Activated CD8-positive, alpha-beta T cell treated with anti-CD3 and anti-CD28 coated beads, Interleukin-2, amount 10 ng/mL, durations not matched to agents 7 days and 5 days (primary cell): ENCODE measurements at places on chromosomes 12 and 14. TPM values are rescaled to one million over a fixed set of nuclear protein-coding genes. Genes with fewer than 3 reads are reported as not detected.

The DPF3 gene
- total RNA-seq = 10.3 TPM

The NR1H4 gene
- total RNA-seq = not detected

The PITPNM2 gene
- total RNA-seq = 17.7 TPM

The CARMIL3 gene
- total RNA-seq = 0.95 TPM

The CCT2 gene
- total RNA-seq = 238 TPM

The GPR84 gene
- 0.57 TPM for total RNA-seq

The CD163L1 gene
- not detected for total RNA-seq

The DPPA3 gene
- total RNA-seq = not detected

The SLCO1A2 gene
- not detected for total RNA-seq

The ART4 gene
- total RNA-seq = not detected

GRCh38 chr14:71711125-71711524 is 221.1 kb upstream of the RGS6 start:
- peaks cover 33% of the 10 kb centered on the region for H3K36me3 ChIP-seq
- peaks cover 15% of the 10 kb centered on the region for H3K4me1 ChIP-seq
- no peak overlapping the region for H3K4me3 ChIP-seq
- peak; percentile 30 for DNase-seq
- peak overlapping the region; percentile 73 for H3K27ac ChIP-seq

- no peak overlapping the region for H3K27ac ChIP-seq
- no peak overlapping the region for H3K4me3 ChIP-seq
- H3K36me3 ChIP-seq = peaks cover 3% of the 10 kb centered on the region
- no peak for DNase-seq
- H3K27me3 ChIP-seq = peaks cover 15% of the 10 kb centered on the region
Observed at GRCh38 chr14:99698236-99698635, 14.1 kb downstream of the CYP46A1 start.

DNA sequence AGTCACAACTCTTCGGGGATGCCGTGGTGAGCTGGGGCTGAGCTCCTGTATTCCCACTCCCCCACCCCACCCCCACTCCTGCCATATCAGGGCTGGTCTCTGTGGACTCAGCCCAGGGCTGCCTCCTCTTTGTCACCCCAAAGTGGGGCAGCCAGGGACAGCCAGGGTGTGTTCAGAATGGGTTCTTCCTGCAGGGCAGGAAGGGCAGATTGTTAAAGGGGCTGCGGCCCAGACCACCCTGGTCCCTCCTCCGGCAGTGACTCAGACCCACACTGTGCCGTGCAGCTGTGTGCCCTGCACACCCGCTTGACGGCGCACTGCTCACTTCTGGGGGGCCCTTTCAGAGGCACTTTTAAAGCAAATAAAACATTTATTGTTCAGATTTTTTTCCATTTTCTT is 9.3 kb downstream of the SLC48A1 start:
- no peak overlapping the region for H3K4me3 ChIP-seq
- no peaks in the 10 kb centered on the region for H3K27me3 ChIP-seq
- peaks cover 43% of the 10 kb centered on the region for H3K36me3 ChIP-seq
- DNase-seq = no peak

DNA sequence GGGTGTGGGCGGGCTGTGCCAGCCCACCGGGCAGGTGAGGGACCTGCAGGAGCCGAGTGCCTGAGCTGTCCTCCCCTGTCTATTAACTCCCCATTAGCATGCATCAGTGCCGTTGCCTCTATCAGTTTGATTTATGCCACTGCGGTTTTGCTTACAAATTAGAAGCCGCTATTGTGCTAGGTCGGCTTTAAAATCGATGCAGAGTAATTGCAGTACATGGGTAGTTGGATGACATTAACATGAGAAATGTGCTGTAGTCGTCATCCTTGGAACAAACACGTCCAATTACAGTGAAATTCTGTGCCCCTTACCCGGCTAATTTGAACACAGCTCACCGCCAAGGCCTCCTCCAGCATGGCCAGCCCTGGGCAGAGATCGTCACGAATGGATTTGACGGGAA is 145.8 kb downstream of the TSPAN9 start:
- no peak overlapping the region for H3K27ac ChIP-seq
- H3K4me1 ChIP-seq = peaks cover 3% of the 10 kb centered on the region
- DNase-seq = no peak
- no peak overlapping the region for H3K4me3 ChIP-seq

- H3K36me3 ChIP-seq = no peaks in the 10 kb centered on the region
- H3K27ac ChIP-seq = no peak overlapping the region
- peaks cover 30% of the 10 kb centered on the region for H3K27me3 ChIP-seq
- no peak overlapping the region for H3K4me3 ChIP-seq
Observed at GRCh38 chr14:76713121-76713520, 48.1 kb upstream of the VASH1 start.

DNA sequence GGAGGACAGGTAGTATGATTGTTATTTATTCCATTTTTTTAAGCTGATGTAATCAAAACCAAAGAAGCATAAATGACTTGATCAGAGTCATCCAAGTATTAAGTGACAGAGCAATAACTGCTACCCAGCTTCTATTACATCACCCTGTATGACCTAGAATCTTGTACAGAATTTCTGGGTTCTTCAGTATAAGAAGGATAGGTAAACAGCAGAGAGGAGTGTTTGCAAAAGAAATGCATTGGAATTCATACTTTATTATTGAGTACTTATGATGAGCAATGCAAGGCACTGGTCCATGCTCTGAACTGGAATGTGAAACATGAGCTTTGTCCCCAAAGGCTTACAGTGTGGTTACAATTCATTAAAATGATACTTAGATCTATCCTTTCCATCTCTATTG is 916.8 kb downstream of the DIO2 start:
- H3K36me3 ChIP-seq = no peaks in the 10 kb centered on the region
- H3K4me1 ChIP-seq = no peaks in the 10 kb centered on the region
- no peaks in the 10 kb centered on the region for H3K27me3 ChIP-seq
- no peak overlapping the region for H3K27ac ChIP-seq
- no peak for DNase-seq
- no peak overlapping the region for H3K4me3 ChIP-seq

DNA sequence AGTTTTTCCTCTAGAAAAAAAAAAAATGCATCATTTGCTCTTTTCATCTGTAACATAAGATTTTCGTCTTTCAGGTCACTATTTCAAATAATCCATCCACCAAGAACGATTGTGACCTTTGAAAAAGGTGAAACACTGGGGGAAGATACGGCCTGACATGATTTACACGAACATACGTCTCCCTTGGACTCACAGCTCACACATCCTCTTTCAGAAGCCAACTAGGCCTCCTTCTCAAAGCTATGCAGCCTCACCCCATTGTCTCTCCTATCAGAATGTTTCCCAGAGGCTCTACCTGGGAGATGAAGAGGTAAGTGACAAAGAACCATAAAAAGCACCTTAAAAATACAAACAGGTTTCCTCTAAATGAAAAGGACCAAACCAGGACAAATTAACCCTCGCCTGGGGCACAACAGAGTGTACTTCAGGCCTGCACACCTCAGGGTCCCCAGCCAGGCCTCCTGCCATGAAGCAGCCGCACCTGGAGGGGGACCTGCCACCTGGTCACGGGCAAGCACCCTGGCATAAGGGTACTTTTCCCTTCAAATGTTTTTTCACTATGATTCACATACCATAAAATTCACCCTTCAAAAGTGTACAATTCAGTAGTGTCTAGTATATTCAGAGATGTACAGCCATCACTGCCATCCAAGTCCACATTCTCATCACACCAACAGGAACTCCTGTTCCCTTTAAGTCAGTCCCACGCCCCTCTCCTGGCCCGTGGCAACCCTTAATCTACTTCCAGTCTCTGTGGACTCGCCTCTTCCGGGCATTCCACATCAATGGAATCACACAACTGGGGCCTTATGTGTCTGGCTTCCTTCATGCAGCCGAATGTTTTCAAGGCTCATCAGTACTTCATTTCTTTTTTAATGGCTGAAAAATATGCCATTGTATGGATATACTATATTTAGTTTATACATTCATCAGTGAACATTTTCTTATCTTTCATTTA is 5.4 kb downstream of the SLC15A4 start:
- H3K27me3 ChIP-seq = no peaks in the 10 kb centered on the region
- H3K4me3 ChIP-seq = no peak overlapping the region
- H3K27ac ChIP-seq = peak overlapping the region; percentile 28
- H3K36me3 ChIP-seq = peaks cover 42% of the 10 kb centered on the region
- peaks cover 51% of the 10 kb centered on the region for H3K4me1 ChIP-seq
- no peak for DNase-seq

GRCh38 chr12:85017618-85018017 is 18.5 kb downstream of the TSPAN19 start:
- no peak overlapping the region for H3K27ac ChIP-seq
- DNase-seq = no peak
- no peaks in the 10 kb centered on the region for H3K27me3 ChIP-seq
- H3K4me3 ChIP-seq = no peak overlapping the region

DNA sequence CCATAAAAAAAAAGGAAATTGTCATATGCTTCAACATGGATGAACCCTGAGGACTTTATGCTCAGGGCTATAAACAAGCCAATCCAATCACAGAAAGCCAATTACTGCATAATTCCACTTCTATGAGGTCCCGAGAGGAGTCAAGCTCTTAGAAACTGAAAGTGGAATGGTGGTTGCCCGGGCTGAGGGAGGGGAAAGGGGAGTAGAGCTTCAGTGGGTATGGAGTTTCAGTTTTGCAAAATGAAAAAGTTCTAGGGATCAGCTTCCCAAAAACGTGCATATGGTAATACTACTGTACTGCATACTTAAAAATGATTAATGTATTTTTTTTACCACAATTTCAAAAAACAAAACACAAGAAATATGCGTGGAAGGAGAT is 52.0 kb downstream of the RNF34 start:
- H3K4me3 ChIP-seq = no peak overlapping the region
- H3K4me1 ChIP-seq = peaks cover 18% of the 10 kb centered on the region
- no peaks in the 10 kb centered on the region for H3K27me3 ChIP-seq
- peaks cover 29% of the 10 kb centered on the region for H3K36me3 ChIP-seq

DNA sequence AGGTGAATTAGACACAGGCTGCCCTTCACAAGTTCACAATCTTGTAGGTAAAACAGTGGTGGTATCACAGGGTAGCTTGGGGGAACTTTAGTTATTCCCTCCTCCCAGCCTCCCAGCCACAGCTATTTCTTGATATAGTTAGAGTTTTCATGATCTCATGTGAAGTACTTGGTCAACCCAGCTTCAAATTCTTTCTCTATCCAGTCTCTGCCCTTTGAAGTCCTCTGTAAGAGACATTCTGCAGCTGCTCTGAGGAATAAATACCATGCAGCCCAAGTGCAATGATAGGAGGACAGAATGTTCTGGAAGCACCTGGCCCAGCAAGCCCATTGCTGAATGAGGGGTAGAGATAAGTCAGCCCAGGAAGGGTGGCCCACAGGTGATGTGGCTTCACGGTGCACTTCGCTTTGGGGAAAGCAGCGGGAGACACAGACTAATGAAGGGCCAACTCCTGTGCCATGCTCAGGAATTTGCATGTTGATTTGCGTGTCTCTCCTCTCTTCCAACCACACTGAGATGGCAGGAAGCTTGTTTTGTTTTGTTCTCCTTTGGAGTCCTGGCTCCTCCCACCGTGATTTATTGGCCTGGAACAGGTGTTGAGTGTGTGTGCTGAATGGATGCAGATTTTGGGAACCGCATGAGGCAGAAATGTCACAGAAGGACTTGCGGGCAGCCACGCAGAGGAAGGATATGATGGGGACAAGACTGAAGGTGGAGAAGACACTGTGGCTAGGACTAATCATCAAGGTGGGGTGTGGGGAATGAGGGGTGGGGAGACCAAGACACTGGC is 8.0 kb upstream of the TXNRD1 start:
- no peak for DNase-seq
- no peaks in the 10 kb centered on the region for H3K4me1 ChIP-seq
- peaks cover 19% of the 10 kb centered on the region for H3K27me3 ChIP-seq
- no peak overlapping the region for H3K27ac ChIP-seq
- no peaks in the 10 kb centered on the region for H3K36me3 ChIP-seq

GRCh38 chr12:12891080-12891880 is at the start of gene GPRC5A:
Gene GPRC5A, plus strand, starts transcription at chr12:12891562. Its CDS starts 16,688 bp downstream, at chr12:12908250.
- H3K4me3 ChIP-seq = peak within 1 kb of the TSS; percentile 69
- DNase-seq = peak; percentile 35
- H3K4me1 ChIP-seq = peaks cover 8% of the 10 kb centered on the region
- no peak within 1 kb of the TSS for H3K27ac ChIP-seq
- H3K36me3 ChIP-seq = no peaks in the 10 kb centered on the region

GRCh38 chr12:42763682-42764081 is 174.1 kb upstream of the PRICKLE1 start:
- DNase-seq = no peak
- no peak overlapping the region for H3K4me3 ChIP-seq
- no peaks in the 10 kb centered on the region for H3K4me1 ChIP-seq
- H3K27ac ChIP-seq = no peak overlapping the region

- H3K4me3 ChIP-seq = no peak overlapping the region
- no peak overlapping the region for H3K27ac ChIP-seq
- no peaks in the 10 kb centered on the region for H3K36me3 ChIP-seq
- DNase-seq = no peak
- no peaks in the 10 kb centered on the region for H3K4me1 ChIP-seq
Observed at GRCh38 chr12:82740129-82741000, 53.7 kb downstream of the TMTC2 start.

GRCh38 chr14:101501341-101501740 is 60.0 kb upstream of the DIO3 start:
- H3K27ac ChIP-seq = no peak overlapping the region
- no peaks in the 10 kb centered on the region for H3K4me1 ChIP-seq
- no peaks in the 10 kb centered on the region for H3K27me3 ChIP-seq
- H3K36me3 ChIP-seq = no peaks in the 10 kb centered on the region
- no peak overlapping the region for H3K4me3 ChIP-seq

GRCh38 chr14:20489093-20489994 is 16.0 kb upstream of the RNASE10 start:
- DNase-seq = peak; percentile 45
- H3K4me1 ChIP-seq = peaks cover 76% of the 10 kb centered on the region
- H3K4me3 ChIP-seq = peak overlapping the region; percentile 30
- H3K27me3 ChIP-seq = peaks cover 1% of the 10 kb centered on the region
- no peaks in the 10 kb centered on the region for H3K36me3 ChIP-seq
- peak overlapping the region; percentile 89 for H3K27ac ChIP-seq

- no peak overlapping the region for H3K27ac ChIP-seq
- peaks cover 10% of the 10 kb centered on the region for H3K4me1 ChIP-seq
- no peaks in the 10 kb centered on the region for H3K27me3 ChIP-seq
- H3K36me3 ChIP-seq = no peaks in the 10 kb centered on the region
- H3K4me3 ChIP-seq = no peak overlapping the region
Observed at GRCh38 chr14:56338674-56339073, 220.5 kb downstream of the PELI2 start.

DNA sequence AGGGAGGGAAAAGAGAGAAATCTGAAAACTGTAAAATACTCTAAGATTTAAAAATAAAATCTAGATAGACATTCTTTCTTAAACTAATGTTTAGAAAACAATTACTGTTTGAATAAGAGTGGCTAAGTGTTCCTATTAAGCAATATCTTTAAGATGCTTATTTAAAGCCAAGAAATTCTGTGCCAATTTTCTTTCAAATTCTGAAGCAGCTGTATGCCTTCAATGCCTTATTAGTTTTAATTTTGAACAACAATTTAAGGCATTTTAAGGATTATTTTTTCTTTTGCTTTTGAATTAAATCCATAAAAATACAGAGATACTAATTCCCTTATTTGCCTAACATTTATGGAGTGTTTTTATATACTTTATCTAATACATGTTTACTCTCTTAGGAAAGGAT is 50.3 kb upstream of the KITLG start:
- DNase-seq = no peak
- no peaks in the 10 kb centered on the region for H3K4me1 ChIP-seq
- H3K27me3 ChIP-seq = no peaks in the 10 kb centered on the region

- no peak overlapping the region for H3K27ac ChIP-seq
- DNase-seq = no peak
- no peak overlapping the region for H3K4me3 ChIP-seq
- no peaks in the 10 kb centered on the region for H3K27me3 ChIP-seq
- peaks cover 8% of the 10 kb centered on the region for H3K36me3 ChIP-seq
- peaks cover 51% of the 10 kb centered on the region for H3K4me1 ChIP-seq
Observed at GRCh38 chr14:68932686-68933085, 46.4 kb downstream of the ACTN1 start.

GRCh38 chr14:52461721-52462120 is 90.6 kb downstream of the TXNDC16 start:
- H3K36me3 ChIP-seq = peaks cover 52% of the 10 kb centered on the region
- no peak for DNase-seq
- no peaks in the 10 kb centered on the region for H3K27me3 ChIP-seq
- H3K4me3 ChIP-seq = no peak overlapping the region
- H3K27ac ChIP-seq = no peak overlapping the region
